ENCODE measurements at places on chromosomes 1 and 21.

- peak; percentile 89 for DNase-seq
Observed at GRCh38 chr1:169106095-169106920, at the start of gene ATP1B1. ATP1B1 (plus strand) TSS chr1:169106690; CDS start chr1:169106830, 140 bp downstream.

GRCh38 chr1:246506674-246507481, at the start of gene SMYD3:
SMYD3 (minus strand) TSS chr1:246507279.
- DNase-seq: peak; percentile 74

GRCh38 chr1:33180911-33181890, 642 bp downstream of the TRIM62 start:
- peak; percentile 86 for DNase-seq

- peak; percentile 23 for DNase-seq
Observed at GRCh38 chr1:207673399-207673798, 28.5 kb downstream of the CR1L start.

DNA sequence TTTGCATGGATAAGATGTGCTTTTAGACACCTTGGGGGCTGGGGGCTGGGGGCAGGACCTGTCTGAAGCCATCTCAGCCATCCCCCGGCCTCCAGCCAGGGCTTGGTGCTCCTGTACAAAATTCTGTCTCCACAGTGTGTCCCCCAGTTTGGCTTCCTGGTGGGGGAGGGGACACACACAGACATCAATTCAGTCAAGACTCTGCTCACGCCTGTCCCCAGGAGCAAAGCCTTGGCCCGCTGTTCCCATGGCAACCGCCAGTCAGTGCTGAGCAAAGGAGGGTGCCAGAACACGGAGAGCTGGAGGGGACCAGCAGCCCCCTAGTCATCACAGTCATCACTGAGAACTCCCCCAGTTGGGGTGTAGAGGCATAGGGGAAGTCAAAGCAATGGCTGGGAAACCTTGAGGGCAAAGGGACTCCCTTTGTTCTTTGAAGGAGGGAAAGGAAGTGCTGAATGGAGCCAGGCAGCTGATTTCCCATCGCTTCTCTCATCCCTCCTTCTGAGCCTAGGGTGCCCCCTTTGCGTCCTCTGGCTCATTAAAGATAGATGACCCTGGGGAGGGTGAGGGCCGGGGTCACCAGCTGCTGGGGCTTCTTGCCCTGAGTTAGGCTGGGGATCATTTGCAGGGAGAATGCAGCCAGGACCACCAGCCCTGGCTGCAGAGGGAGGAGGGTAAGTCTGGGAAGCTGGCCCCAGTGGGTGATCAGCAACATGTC, 134.9 kb upstream of the IPO9 start:
- DNase-seq: no peak

DNA sequence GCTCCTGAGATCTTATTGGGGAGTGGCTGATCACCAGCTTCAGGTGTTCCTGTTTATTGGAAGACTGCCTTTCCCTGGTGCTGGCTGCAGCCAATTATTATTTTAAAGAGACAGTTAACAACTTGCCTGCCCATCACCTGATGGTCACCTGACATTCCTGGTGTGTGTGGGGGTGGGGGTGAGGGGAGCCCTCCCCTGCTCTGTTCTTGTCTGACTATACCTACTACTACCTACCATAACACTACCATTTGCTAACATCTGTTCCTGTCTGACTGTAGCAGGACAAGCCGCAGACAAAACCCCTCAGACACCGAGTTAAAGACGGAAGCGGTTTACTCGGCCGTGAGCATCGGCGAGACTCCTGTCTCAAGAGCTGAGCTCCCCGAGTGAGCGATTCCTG, 54.9 kb upstream of the NBPF3 start:
- no peak for DNase-seq

- no peak for DNase-seq
Observed at GRCh38 chr1:205914730-205915129, 28.5 kb downstream of the SLC26A9 start.

GRCh38 chr1:36350659-36351226, 27.3 kb upstream of the EVA1B start:
- peak; percentile 98 for DNase-seq

DNA sequence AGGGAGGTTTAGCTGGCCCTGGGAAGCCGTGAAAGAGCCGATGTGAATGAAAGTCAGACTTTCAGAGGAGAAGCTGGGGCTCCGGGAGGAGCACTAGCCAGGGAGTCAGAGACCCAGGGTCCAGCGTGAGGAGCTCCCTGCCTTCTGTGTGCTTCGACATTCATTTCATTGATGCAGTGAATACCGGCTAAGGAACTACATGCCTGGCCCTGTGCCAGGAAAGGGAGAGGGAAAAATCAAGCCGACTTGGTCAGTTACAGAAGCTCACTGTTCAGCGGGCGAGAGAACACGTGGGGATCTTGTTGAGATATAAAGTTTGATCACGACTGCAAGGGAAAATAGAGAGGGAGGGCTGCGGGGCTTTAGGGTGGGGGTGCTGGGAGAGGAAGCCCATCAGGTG, 76.7 kb upstream of the RUNX3 start:
- DNase-seq: peak; percentile 34

GRCh38 chr1:109884242-109884891, 26.3 kb upstream of the CSF1 start:
- no peak for DNase-seq

DNA sequence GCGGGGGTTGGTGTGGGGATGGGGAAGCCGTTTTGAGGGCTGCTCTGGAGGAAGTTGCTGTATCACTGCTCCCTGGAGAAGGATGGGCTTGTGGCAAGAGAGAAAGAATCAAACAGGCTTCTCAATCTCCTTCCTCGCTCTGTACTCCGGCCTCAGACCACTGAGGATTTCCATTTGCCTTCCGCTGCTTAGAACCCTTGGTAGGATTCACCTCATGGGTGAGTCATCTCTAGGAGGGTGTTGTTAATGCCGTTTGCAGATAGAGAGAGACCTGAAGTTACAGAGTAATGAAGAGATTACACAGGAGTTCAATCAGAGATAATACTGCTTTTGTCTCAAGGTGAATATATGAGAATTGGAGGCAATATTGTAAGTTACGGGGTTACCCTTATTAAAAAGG, 15.3 kb downstream of the SLC35F3 start:
- no peak for DNase-seq

DNA sequence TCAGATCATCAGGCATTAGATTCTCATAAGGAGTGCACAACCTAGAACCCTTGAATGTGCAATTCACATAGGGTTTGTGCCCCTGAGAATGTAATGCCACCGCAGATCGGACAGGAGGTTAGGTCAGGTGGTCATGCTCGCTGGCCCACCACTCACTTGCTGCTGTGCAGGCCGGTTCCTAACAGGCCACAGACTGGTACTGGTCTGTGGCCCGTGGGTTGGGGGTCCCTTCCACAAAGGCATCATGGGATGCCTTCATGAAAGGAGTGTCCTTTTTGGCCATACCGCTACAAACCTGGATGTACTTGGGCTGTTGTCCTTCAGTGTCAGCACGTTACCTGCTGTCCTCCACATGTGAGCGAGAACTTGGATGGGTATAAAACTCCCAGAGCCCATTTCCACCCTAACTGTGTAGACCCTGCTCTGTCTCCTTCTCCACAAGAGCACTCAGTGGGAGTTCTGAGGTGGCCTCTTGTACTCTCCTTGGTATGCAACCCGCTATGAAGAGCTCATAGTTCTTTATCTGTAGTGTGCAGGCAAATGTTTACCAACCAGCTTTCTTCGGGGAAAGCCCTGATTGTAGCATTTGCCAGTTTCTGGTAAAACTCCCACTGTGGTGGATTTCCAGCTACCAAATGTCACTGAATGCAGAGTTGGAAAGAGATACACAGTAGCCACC, 41.7 kb upstream of the SLC19A1 start:
- DNase-seq: no peak

- peak; percentile 64 for DNase-seq
Observed at GRCh38 chr1:117671781-117672501, 66.1 kb downstream of the TENT5C start.

DNA sequence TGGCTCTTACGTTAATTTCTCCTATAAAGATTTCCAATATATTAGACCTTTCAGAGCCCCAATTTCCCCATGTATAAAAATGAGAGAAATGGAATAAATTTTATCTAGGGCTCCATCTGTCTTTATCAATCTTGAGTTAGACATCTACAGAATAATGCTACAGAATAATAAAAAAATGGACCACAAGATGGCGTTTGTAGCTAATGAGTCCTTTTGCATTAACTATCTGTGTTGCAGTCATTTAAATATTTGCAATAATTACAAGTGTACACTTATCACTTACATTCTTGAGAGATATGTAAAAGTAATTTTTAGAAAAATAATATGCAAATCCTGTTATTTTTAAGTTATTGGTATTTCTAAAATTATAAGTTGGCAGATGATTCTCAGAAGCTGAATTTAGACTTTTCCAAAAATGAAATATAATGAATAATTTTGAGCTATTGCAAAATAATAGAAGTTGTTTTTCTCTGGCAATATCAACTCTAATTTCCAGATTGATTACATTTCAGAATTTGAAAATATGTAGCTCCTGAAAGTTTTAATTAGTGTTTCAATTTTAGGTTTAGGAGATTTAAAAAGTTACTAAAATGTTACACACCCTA, 87.7 kb downstream of the SNX7 start:
- peak; percentile 10 for DNase-seq

- DNase-seq: no peak
Observed at GRCh38 chr1:33221385-33221758, 34.9 kb upstream of the ZNF362 start.

GRCh38 chr1:23209770-23210169, 7.5 kb downstream of the HTR1D start:
- DNase-seq: no peak

- no peak for DNase-seq
Observed at GRCh38 chr1:45067806-45068205, 55.8 kb downstream of the UROD start.

GRCh38 chr1:234102583-234102982, 198.1 kb downstream of the SLC35F3 start:
- DNase-seq: no peak

GRCh38 chr1:96145492-96145891, 576.1 kb upstream of the PTBP2 start:
- DNase-seq: peak; percentile 1

GRCh38 chr1:187638733-187639434, 810.1 kb downstream of the PLA2G4A start:
- no peak for DNase-seq

DNA sequence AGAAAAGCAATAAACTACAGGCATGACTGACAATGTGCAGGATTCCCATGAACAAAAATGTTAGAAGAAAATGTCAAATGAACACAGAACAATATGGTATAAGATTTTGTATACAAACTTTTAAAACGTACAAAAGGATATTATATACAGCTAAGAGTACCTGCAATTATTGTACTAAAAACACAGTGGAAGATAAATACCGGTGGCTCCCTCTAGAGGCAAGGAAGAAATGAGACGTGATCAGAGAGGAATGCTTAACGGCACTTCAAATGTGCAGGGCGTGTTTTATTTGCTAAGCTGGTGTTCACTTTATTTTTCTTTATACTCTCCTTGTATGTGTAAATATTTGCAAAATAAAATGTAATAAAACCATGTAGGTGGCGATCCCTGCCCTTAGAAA, 191.8 kb upstream of the SAMSN1 start:
- DNase-seq: peak; percentile 41

GRCh38 chr1:203091761-203092330, 6.0 kb upstream of the MYOG start:
- DNase-seq: no peak

DNA sequence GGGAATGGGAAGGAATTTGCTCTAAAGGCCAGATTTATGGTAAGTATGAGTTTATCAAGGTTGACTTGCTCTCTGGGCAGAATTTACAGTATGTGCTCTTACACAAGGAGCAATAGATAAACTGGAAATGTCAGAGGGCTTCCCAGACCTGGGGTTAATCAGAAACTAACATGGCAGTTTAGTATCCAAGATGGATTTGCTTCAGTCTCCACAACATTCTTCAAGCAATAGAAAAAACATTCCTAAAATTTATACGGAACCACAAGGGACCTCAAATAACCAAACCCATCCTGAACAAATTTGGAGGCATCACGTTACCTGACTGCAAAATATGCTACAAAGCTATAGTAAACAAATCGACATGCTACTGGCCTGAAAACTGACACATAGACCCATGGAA, 606.7 kb upstream of the CHRM3 start:
- no peak for DNase-seq

DNA sequence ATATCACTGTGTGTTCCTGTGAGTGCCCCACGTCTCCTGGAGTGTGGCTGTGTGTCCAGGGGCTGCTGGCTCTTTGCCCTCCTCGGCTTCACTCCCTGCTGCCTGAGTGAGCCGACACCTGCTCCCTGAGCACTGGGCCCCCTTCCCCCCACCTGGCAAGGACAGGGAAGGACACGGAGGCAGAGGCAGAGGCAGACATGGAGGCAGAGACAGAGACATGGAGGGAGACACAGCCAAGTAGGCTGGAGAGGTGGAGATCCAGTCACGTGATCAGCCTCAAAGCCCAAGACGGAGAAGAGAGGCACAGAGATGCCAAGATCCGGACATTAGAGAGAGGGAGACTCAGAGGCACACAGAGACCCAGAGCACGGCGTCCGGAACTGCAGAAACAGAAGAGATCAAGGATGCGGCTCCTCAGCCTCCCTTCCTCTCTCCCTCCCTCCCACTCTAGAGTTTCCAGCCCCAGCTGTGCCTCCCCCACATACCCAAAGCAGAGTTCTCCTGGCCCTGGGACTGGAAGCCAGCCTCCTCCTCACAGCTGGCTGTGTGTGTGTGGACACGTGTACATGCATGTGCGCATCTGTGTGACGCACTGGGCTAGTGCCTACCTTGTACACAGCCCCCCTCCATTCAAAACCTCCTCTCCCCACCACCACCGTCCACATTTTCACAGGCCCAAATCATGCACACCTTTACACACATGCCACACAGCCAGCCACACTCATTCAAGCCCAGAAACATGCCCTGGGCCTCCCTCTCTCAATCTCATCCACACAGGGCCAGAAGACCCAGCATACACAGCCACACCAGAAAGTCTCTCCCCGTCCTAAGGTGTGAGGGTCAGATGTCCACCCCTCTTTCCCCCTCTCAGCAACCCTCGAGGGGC, 39.1 kb upstream of the WASF2 start:
- DNase-seq: no peak

GRCh38 chr1:36729289-36729688, 246.6 kb upstream of the CSF3R start:
- DNase-seq: no peak

DNA sequence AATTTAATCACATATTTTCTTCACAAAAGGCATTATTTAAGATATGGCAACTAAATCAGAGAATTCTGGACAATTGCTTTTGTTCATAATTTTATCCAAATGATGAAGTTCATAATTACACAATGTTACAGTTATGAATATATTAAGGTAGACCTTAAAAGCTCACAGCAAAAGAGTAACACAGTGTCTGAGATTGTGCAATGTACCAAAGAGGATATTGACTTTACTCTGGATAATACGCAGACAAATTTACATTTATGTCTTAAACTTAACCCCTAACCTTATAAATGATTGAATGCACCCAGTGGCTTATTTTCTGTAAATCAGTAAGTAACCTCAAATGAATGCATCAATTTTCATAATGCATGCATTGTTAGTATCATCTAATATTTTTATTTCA, 216.2 kb upstream of the SAMSN1 start:
- no peak for DNase-seq

GRCh38 chr1:176885751-176886150, 278.8 kb downstream of the ASTN1 start:
- DNase-seq: no peak

GRCh38 chr1:8943498-8944405, 1.9 kb upstream of the CA6 start:
- no peak for DNase-seq

- no peak for DNase-seq
Observed at GRCh38 chr1:215891266-215892057, 324.4 kb downstream of the KCTD3 start.

GRCh38 chr1:201705389-201705788, 123.6 kb upstream of the IPO9 start:
- DNase-seq: no peak
